ENCODE measurements at places on chromosomes 5 and 9. TPM values are rescaled to one million over a fixed set of nuclear protein-coding genes. Genes with fewer than 3 reads are reported as not detected.

Gene SH3RF2
- total RNA-seq = 2.2 TPM

Gene CCDC192
- 2.1 TPM for total RNA-seq

Gene GAPT
- total RNA-seq = 1.6 TPM

Gene EGFLAM
- 6.8 TPM for total RNA-seq

Gene SLC22A4
- total RNA-seq = 2.2 TPM

Gene ACSL6
- not detected for total RNA-seq

Gene CTSV
- 8.9 TPM for total RNA-seq

Gene LRRC19
- total RNA-seq = not detected

DNA sequence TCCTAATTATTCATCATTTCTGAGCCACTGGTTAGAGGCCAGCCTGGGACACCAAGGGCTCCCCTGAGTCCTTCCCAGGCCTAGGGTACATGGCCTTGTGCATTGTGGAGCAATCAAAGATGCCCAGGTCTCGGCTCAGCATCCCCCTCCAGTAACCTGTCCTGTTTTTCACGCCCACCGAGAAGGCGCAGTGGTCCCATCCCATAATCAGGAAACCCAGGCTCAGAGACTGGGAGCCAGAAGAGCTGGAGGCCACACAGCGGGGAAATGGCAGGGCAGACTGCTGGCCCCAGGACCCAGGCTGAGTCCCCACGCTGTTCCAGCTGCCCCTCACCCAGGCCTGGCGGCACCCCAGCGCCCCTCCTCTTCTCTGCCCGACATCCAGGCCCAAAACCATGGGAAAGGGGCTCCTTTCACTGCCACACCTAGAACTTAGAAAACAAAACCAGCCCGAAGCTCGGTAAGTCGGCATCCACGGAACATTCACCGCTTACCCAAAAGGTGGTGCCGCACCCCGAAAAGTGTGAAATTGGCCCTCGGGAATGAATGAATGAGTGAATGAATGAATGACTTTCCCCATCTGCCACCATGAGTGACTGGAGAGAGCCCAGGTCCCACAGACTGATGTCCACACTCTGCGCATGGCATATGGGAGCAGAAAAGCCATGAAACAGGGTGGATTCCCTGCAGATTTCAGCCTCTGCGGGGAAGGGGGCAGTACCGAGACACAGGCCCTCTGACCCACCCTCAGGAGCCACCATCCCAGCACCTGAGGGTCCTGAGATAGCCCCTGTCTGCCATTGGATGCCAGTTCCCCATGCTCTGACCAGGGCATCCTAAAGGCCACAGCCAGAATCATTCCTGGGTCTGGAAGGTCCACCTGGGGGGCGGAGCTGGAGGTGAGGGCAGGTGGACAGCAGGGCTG is 132.5 kb downstream of the OLFM1 start:
- no peak overlapping the region for H3K27ac ChIP-seq
- H3K4me3 ChIP-seq = no peak overlapping the region
- no peak for DNase-seq
- peaks cover 37% of the 10 kb centered on the region for H3K4me1 ChIP-seq
- no peaks in the 10 kb centered on the region for H3K36me3 ChIP-seq

- H3K4me3 ChIP-seq = no peak overlapping the region
- no peak overlapping the region for H3K27ac ChIP-seq
- DNase-seq = no peak
- H3K4me1 ChIP-seq = peaks cover 37% of the 10 kb centered on the region
- no peaks in the 10 kb centered on the region for H3K27me3 ChIP-seq
Observed at GRCh38 chr5:39544941-39545340, 120.2 kb upstream of the DAB2 start.

DNA sequence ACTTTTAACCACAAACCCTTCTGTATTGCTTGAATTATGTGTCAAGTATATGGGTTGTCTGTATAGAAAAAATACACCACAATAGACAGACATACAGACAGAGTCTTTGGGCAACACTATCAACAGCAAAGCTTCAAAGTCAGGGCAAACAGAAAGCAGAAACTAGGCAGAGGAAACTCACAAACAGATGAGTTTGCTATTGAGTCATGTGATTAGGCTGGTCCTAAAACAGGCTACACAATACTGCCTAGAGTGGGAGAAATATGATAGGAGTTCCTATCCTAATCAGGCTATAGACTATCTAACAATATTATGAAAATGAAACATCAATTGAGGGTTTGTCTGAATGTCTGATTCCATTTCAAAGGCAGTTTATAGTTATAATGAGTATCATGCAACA is 156.4 kb downstream of the EDIL3 start:
- no peak overlapping the region for H3K4me3 ChIP-seq
- peaks cover 5% of the 10 kb centered on the region for H3K4me1 ChIP-seq
- H3K27ac ChIP-seq = no peak overlapping the region
- H3K27me3 ChIP-seq = no peaks in the 10 kb centered on the region
- no peak for DNase-seq

DNA sequence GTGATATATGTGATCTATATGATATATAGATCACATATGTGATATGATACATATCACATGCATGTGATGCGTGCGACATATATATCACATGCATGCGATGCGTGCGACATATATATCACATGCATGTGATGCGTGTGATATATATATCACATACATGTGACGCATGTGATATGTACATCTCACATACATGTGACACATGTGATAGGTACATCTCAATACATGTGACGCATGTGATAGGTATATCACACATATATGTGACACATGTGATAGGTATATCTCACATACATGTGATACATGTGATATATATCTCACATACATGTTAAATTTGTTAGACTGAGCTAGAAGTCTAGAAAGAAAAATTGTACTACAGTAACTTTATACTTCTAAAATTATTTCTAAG is 1095.9 kb downstream of the EFNA5 start:
- H3K36me3 ChIP-seq = no peaks in the 10 kb centered on the region
- no peaks in the 10 kb centered on the region for H3K4me1 ChIP-seq
- no peak overlapping the region for H3K27ac ChIP-seq
- H3K4me3 ChIP-seq = no peak overlapping the region
- H3K27me3 ChIP-seq = no peaks in the 10 kb centered on the region

GRCh38 chr9:73146111-73146815 is 5.4 kb upstream of the ANXA1 start:
- peaks cover 70% of the 10 kb centered on the region for H3K4me1 ChIP-seq
- no peaks in the 10 kb centered on the region for H3K36me3 ChIP-seq
- no peak overlapping the region for H3K4me3 ChIP-seq

DNA sequence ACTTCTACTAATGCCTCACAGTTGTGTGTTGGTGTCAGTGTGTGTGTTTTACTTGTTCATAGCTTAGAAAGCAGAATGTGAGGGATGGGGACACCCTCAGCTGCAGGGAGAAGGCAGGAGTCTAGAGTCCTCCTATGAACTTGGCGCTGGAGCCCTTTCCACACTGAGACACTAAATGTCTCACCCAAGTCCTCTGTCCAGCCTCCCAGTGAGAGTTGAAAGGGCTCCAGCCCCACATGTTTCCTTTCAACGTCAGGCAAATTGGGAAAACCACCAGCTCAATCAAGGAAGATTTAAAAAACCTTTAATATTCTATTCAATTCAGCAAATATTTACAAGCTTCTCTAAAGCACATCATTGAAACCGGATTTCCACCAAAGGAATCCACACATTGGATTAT is 167.6 kb upstream of the MSX2 start:
- no peak overlapping the region for H3K4me3 ChIP-seq
- no peaks in the 10 kb centered on the region for H3K36me3 ChIP-seq
- no peaks in the 10 kb centered on the region for H3K27me3 ChIP-seq
- DNase-seq = no peak
- H3K27ac ChIP-seq = no peak overlapping the region
- peaks cover 3% of the 10 kb centered on the region for H3K4me1 ChIP-seq

DNA sequence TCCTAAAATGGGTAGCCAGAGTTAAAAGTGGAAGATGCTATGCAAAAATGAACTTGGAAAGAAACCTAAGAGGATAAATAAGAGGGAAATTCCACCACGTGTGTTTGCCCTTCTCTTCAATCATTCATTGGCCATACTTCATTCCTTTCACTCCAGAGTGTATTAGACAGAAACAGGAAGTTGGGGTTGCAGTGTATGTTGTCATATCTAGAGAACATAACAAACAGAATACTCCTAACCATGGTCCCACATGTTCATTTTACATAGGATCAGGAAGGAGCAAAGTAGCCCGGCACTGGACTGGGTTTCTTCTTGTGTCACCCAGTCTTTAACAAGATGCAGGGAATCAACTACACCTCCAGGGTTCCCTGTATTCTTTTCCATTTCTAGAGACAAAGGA is 7.6 kb upstream of the GPBP1 start:
- H3K4me1 ChIP-seq = no peaks in the 10 kb centered on the region
- no peaks in the 10 kb centered on the region for H3K36me3 ChIP-seq

DNA sequence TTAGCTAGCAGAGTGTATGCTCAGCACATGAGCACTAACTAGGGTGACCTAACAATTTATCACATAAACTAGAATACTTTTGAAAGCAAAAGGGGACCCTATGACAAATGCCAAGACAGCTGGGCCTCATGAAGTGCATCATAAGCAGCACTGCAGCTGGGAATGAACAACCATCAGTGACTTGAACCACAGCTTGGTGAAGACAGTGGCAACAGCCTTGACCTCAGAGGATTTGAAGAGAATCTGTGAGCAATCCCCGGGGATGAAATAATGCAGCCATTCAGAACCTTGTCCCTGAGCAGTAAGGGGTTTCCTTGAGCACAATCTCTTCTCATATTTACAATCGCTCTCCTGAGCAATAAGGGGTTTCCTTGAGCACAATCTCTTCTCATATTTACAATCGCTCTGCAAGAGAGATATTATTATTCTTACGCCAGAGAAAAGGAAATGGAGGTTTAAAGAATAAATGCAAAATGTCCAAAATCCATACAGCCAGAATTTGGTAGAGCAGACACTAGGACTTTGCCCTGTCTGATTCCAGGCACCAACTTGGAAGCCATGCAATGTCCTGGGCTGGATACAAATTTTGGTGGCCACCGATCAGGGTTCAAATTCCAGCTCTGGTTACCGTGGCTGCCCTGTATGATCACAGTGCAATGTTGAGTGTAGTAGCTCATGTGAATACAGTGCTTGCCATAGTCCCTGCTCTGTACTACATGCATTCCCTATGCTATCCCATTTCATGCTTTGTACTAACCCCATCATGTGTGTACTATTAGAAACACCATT is 846 bp upstream of the NSG2 start:
- no peaks in the 10 kb centered on the region for H3K4me1 ChIP-seq
- no peak overlapping the region for H3K4me3 ChIP-seq
- H3K27me3 ChIP-seq = peaks cover 61% of the 10 kb centered on the region
- DNase-seq = no peak
- H3K36me3 ChIP-seq = no peaks in the 10 kb centered on the region

GRCh38 chr5:159459132-159459627 is 128.9 kb upstream of the IL12B start:
- peaks cover 4% of the 10 kb centered on the region for H3K27me3 ChIP-seq
- no peak overlapping the region for H3K4me3 ChIP-seq
- H3K36me3 ChIP-seq = no peaks in the 10 kb centered on the region
- DNase-seq = no peak

GRCh38 chr5:164306662-164307061 is 801.2 kb downstream of the MAT2B start:
- H3K4me3 ChIP-seq = no peak overlapping the region
- H3K27ac ChIP-seq = no peak overlapping the region
- H3K36me3 ChIP-seq = no peaks in the 10 kb centered on the region
- H3K4me1 ChIP-seq = peaks cover 24% of the 10 kb centered on the region
- peaks cover 12% of the 10 kb centered on the region for H3K27me3 ChIP-seq

DNA sequence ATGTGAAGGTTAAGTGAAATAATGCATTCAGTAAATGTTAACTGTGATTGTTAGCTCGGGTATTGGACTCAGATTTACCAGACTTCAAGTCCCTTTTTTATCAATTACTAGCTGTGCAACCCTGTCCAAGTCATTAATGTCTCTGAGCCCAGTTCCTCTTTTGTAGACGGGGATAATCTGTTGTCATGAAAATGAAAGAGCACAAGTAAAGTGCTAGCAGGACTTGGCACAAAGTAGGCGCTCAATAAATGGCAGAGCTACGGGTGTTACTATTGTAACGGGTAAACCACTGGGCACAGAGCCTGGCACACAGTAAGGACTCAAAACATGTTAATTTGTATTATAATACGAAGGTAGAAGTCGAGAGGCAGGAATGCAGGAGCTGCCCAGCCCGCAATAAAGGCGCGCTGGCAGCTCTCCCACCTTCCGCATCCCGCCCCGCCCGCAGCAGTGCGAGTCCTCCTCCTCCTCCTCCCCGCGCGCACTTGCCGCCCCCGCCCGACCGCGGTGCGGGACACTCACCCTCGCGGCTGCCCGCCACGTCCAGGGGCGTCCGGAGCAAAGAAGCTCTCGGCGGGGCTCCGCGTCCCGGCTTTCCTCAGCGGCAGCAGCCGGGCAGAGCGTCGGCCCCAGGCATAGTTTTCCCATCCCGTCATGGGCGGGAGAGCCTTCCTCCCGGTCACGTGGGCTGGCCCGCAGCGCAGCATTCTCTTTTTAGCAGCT is at the start of gene C1QTNF2:
TSS of gene C1QTNF2 (minus strand) at position 637 of the 723 bp plus-strand sequence. CDS start 15,615 bp downstream, outside the sequence.
- peaks cover 3% of the 10 kb centered on the region for H3K36me3 ChIP-seq
- H3K27ac ChIP-seq = peak within 1 kb of the TSS; percentile 28
- peak within 1 kb of the TSS; percentile 61 for H3K4me3 ChIP-seq
- H3K4me1 ChIP-seq = peaks cover 8% of the 10 kb centered on the region
- peak; percentile 69 for DNase-seq
- H3K27me3 ChIP-seq = peaks cover 64% of the 10 kb centered on the region

GRCh38 chr5:124001036-124001615 is 489.1 kb downstream of the CSNK1G3 start:
- H3K27me3 ChIP-seq = no peaks in the 10 kb centered on the region
- DNase-seq = no peak
- no peaks in the 10 kb centered on the region for H3K36me3 ChIP-seq
- no peak overlapping the region for H3K27ac ChIP-seq
- no peak overlapping the region for H3K4me3 ChIP-seq
- peaks cover 52% of the 10 kb centered on the region for H3K4me1 ChIP-seq

DNA sequence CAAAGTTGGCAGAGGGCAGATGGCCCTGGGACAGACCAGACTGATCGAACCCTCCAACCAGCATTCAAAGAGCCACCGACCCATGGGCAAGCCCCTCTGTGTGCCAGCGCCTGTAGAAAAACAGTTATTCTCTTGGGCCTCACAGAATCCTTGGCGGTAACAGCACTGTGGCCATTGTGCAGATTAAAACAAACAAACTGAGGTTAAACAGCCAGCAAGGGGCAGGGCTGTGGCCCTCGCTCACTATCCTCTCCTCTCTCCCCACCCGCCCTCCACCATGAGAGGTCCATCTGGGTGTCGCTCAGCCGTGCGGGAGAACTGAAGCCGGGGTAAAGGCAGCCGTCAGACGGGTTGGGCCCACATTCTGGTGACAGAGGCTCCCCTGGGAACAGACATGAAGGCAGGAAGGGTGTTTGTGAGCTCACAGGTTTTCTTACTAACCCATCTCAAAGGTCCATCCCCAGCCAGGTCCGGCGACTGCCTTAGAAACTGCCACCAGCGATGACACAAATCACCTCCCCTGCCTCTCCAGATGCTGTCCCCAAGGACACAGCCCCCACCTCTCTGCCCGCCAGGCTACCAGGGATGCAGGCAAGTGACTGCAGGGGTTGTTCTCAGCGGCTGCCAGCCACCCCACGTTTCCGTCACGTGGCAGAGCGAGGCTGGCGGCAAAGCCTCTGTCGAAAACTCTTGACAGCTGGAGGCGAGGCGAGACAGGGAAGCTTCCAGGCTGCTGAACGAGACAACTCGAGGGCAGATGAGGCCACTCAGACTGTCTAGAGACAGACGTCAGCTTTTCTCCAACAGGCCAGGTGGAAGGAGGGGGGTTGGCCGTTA is 75.8 kb upstream of the SARDH start:
- H3K4me3 ChIP-seq = no peak overlapping the region
- H3K4me1 ChIP-seq = peaks cover 7% of the 10 kb centered on the region
- no peak overlapping the region for H3K27ac ChIP-seq
- no peaks in the 10 kb centered on the region for H3K27me3 ChIP-seq
- no peak for DNase-seq
- H3K36me3 ChIP-seq = peaks cover 14% of the 10 kb centered on the region

Measured in mesothelial cell of epicardium (in vitro differentiated cells).